Endothelial cell of umbilical vein (primary cell): ENCODE measurements at places on chromosomes 2 and 18. TPM values are rescaled to one million over a fixed set of nuclear protein-coding genes. Genes with fewer than 3 reads are reported as not detected.

The INHBB gene
- total RNA-seq, result 0.67 and 1.8 TPM in 2 replicates

DNA sequence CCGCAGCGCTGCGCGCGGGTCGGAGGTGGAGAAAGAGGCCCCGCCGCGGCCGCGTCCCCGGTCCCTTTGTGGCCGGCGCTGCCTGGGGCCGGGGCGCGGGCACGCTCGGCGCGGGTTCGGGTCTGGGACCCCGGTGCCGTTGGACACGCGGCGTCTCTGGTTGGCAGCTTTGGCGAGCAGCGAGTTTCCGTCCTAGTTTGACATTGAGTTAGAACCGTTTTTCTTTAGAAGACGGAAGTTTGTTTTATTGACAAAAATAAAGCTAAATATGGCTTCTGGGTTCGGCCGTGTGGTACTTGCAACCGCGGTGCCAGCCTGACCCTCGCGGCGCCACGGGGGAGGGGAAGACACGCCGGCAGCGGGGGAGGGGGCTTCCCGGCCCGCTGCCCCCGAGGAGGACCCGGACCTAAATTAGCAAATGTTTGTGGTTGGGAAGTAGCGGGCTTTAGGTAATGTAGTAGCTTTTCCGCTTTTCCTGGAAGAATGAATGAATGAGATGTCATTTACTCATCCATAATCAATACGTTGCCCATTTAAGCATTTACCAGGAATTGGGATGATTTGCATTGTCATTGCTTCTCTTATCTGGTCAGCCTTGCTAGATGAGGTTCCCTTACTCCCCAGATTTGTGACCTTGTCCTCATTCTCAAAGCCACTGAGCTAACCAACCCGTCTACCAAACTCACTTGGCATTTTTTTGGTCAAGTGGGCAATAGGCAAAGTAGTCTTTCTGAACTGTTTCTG is 530 bp downstream of the GALNT1 start:
- H3K4me1 ChIP-seq, result peaks cover 11% of the 10 kb centered on the region
- H3K4me3 ChIP-seq, result peak overlapping the region; percentile 99
- peak; percentile 23 for DNase-seq
- no peaks in the 10 kb centered on the region for H3K36me3 ChIP-seq
- H3K27me3 ChIP-seq, result no peaks in the 10 kb centered on the region
- peak overlapping the region; percentile 80 for H3K27ac ChIP-seq

DNA sequence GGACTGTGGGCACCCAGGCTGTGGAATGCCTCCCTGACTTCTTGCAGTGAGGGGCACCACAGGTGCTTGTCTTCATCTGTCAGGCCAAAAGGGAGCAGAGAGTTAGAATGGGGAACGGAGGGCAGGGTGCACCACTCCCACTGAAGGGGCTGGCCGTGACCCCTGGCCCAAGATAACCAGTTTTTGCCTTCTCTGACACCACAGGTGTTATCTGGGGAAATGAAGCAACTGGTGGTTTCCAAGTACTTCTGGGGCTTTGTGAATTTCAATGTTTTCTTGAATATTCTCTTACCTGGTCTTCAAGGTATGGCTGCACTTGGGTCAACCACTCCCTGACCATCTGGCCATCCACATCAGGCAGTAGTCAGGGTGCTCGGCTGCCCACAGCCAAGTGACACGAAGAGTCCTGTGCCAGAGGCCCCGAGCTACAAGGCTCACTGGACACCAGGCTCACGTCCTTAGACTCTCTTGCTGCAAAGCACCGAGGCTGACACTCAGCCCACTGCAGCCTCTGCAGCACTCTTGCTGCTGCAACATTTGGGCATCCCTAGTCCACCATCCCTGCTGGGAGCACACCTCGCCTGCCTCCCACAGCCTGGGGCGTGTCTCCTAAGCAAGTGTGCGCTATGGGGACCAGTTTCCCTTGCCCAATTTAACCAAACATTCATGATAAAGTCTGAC is 57.0 kb downstream of the FAM178B start:
- no peaks in the 10 kb centered on the region for H3K4me1 ChIP-seq
- H3K27ac ChIP-seq, result no peak overlapping the region
- peaks cover 10% of the 10 kb centered on the region for H3K27me3 ChIP-seq
- H3K36me3 ChIP-seq, result no peaks in the 10 kb centered on the region

The AGXT gene
- not detected in 2 replicates for total RNA-seq

GRCh38 chr2:96353606-96354101 is 18.1 kb downstream of the NCAPH start:
- H3K36me3 ChIP-seq, result no peaks in the 10 kb centered on the region
- no peaks in the 10 kb centered on the region for H3K27me3 ChIP-seq
- DNase-seq, result peak; percentile 82
- peaks cover 3% of the 10 kb centered on the region for H3K4me1 ChIP-seq

DNA sequence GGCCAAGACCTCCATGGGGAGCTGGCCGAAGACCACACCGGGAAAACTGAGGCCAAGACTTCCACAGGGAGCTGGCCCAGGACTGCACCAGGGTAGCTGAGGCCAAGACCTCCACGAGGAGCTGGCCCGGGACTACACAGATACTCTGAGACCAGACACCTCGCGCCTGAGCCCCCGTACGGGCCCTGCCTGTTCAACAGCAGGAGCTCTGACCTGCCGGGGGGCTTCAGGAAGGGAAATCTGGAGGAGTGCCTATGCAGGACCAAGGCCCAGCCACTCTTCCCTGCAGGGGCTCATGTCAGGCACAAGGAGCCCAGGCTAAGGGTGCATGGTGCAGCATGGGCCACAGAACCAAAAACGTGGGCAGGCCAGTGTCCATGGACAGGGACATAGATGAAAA is 151.6 kb downstream of the TMEM18 start:
- H3K4me1 ChIP-seq, result no peaks in the 10 kb centered on the region
- no peaks in the 10 kb centered on the region for H3K27me3 ChIP-seq
- no peak for DNase-seq
- no peak overlapping the region for H3K27ac ChIP-seq

The DSG4 gene
- not detected in 2 replicates for total RNA-seq

The ANKRD36C gene
- 92.8 and 108 TPM in 2 replicates for total RNA-seq

GRCh38 chr18:34928088-34928753 is 113.0 kb upstream of the MAPRE2 start:
- H3K27ac ChIP-seq, result no peak overlapping the region
- peaks cover 9% of the 10 kb centered on the region for H3K4me1 ChIP-seq
- DNase-seq, result no peak
- no peak overlapping the region for H3K4me3 ChIP-seq
- H3K36me3 ChIP-seq, result no peaks in the 10 kb centered on the region

The DPP10 gene
- not detected in 2 replicates for total RNA-seq

- H3K4me3 ChIP-seq, result no peak overlapping the region
- H3K4me1 ChIP-seq, result no peaks in the 10 kb centered on the region
- no peaks in the 10 kb centered on the region for H3K36me3 ChIP-seq
- no peak for DNase-seq
Measured at GRCh38 chr2:121286506-121286905, 1.5 kb upstream of the TFCP2L1 start.

GRCh38 chr2:10935366-10935918 is 23.7 kb downstream of the KCNF1 start:
- peaks cover 2% of the 10 kb centered on the region for H3K27me3 ChIP-seq
- peak overlapping the region; percentile 88 for H3K27ac ChIP-seq
- H3K4me1 ChIP-seq, result peaks cover 31% of the 10 kb centered on the region
- no peak overlapping the region for H3K4me3 ChIP-seq
- DNase-seq, result no peak

DNA sequence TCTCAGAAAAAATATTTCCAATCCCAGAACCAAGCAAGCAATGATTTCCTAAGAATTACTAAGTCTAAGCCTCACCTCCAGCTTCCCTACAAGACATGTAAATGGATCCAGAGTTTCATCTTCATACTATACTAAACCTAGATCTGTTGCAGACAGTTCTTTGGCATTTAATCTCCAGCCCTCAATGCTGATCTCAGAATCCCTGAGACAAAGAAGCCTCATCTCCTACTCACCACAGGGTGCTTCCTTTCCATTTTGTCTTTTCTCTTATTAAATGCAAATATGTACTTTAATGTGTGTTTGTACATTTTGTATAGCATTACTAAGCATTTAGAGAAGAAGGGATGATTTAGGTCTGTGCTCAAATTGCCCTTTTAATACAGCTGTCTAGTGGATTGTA is 954.9 kb downstream of the TDRD15 start:
- no peak overlapping the region for H3K27ac ChIP-seq
- no peak overlapping the region for H3K4me3 ChIP-seq
- no peaks in the 10 kb centered on the region for H3K4me1 ChIP-seq
- H3K27me3 ChIP-seq, result no peaks in the 10 kb centered on the region
- H3K36me3 ChIP-seq, result no peaks in the 10 kb centered on the region

DNA sequence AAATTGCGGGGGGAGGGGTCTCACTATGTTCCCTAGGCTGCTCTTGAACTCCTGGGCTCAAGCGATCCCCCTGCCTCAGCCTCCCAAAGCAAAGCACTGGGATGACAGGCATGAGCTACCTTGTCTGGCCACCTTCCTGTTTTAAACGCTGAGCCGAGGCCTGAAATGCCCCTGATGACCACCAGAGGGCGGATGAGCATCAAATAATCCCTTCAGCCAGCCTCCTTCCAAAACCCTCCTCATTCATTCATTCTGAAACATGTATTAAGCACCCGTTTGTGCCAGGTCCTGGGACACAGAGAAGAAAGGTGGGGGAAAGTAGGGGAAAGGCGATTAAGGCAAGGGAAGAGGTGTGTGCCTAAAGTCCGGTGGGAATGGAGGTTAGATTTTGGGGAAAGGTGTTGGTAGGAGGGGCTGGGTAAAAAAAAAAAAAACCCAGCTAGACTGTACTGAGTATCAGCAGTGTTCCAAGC is 30.7 kb upstream of the PTMA start:
- H3K36me3 ChIP-seq, result no peaks in the 10 kb centered on the region
- peaks cover 13% of the 10 kb centered on the region for H3K4me1 ChIP-seq
- H3K4me3 ChIP-seq, result no peak overlapping the region
- no peaks in the 10 kb centered on the region for H3K27me3 ChIP-seq
- peak; percentile 83 for DNase-seq

The IL1F10 gene
- not detected in 2 replicates for total RNA-seq

- H3K27ac ChIP-seq, result no peak overlapping the region
- DNase-seq, result no peak
- no peaks in the 10 kb centered on the region for H3K4me1 ChIP-seq
- no peaks in the 10 kb centered on the region for H3K36me3 ChIP-seq
- H3K27me3 ChIP-seq, result peaks cover 20% of the 10 kb centered on the region
Measured at GRCh38 chr18:63834471-63835113, 52.9 kb upstream of the SERPINB2 start.

The SCN1A gene
- total RNA-seq, result not detected in 2 replicates

- no peaks in the 10 kb centered on the region for H3K27me3 ChIP-seq
- no peaks in the 10 kb centered on the region for H3K36me3 ChIP-seq
- no peak overlapping the region for H3K27ac ChIP-seq
- peak; percentile 40 for DNase-seq
Measured at GRCh38 chr2:58762176-58762781, 521.2 kb upstream of the FANCL start.

DNA sequence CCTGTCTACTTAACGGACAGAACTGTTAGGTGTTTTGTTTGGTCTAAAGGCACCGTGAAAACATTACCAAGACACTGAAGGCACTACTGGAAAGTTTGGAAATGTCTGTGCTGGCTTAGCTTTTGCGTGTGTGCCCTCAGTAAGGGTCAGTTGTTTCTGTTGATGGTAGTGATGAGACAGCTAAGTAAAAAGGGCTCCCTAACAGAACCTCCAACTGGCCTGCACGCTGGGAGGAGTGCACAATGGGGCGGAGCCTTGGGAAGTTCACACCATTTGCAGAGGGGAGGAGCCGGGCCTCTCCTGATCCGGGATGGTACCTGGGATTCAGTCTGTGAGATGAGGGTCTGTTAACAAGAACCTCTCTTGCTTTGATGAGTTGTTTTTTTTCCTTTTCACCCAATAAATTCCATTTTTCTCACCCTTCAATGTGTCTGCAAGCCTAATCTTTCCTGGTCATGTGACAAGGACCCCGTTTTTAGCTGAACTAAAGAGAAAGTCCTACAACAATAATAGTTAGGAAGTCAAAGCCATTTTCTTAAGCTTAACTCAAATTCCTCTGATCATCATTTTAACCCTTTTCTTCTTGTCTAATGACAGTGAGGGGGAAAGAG is 368.7 kb downstream of the PARD3B start:
- H3K27ac ChIP-seq, result no peak overlapping the region
- H3K4me1 ChIP-seq, result no peaks in the 10 kb centered on the region
- no peaks in the 10 kb centered on the region for H3K27me3 ChIP-seq
- no peak for DNase-seq

GRCh38 chr18:47209171-47209570 is 33.0 kb upstream of the IER3IP1 start:
- H3K27ac ChIP-seq, result no peak overlapping the region
- peaks cover 8% of the 10 kb centered on the region for H3K27me3 ChIP-seq
- no peak for DNase-seq

GRCh38 chr2:17590342-17590911 is 49.9 kb downstream of the VSNL1 start:
- H3K4me1 ChIP-seq, result no peaks in the 10 kb centered on the region
- DNase-seq, result no peak

DNA sequence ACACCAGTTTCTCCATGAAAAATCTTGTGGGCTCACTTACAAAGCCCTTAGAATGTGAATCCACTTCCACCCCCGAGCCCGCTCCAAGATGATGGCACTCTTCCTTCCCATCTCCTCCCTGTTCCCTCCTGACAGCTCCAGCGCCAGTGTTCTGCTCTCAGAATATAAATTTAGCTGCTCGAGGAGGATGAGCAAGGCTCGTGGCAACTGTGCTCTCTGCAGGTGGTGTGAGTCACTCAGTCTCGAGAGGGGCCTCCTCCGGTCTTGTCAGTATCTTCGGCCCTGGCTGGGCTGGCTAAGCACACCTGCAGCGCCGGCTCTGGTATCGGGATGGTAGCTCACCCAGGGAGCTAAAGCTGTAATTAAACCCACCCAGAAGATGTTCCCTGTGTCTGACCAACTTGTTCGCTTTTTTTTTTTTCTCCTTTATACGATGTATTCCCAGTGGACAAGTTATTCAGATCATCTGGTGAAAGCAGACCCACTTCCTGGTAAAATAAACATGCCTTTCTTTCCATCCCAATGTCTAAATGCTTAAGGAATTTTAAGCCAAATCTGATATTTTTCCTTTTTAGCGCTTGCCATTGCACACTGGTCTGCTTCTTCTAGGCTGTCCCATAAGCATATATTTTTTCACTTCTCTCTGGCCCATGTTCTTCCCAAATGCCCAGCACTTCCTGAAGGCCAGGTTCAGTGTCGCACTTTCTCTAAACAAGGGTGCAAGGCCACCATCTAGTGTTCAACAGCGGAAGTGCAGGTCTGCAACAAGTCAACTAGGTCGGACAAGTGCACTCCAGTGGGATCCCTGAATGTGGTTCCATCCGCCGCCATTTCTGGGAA is 31.4 kb upstream of the YPEL5 start:
- H3K4me3 ChIP-seq, result no peak overlapping the region
- peaks cover 2% of the 10 kb centered on the region for H3K4me1 ChIP-seq
- H3K27me3 ChIP-seq, result no peaks in the 10 kb centered on the region
- H3K27ac ChIP-seq, result no peak overlapping the region
- no peaks in the 10 kb centered on the region for H3K36me3 ChIP-seq

The ZAP70 gene
- total RNA-seq, result not detected in 2 replicates

DNA sequence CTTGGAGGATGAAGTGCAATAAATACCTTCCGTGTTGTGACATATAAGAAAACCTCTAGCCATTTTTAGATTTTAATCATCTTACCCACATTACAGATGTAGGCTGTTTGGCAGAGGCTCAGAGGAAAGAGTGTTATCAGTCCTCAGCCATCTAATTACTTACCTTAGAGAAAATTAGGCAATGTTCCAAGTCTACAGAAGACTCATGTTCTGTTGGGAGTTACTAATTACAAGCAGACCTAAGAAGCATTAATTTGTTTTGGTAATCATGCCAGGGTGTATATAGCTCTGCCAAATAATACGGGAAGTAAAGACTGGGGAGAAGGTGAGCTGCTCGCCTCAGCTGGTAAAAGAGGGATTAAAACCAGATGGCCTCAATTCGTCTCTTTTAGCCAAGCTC is 125.8 kb upstream of the PGAP1 start:
- H3K27ac ChIP-seq, result no peak overlapping the region
- DNase-seq, result no peak
- no peaks in the 10 kb centered on the region for H3K27me3 ChIP-seq
- H3K4me1 ChIP-seq, result no peaks in the 10 kb centered on the region
